ENCODE measurements at places on chromosomes 12 and 14. TPM values are rescaled to one million over a fixed set of nuclear protein-coding genes. Genes with fewer than 3 reads are reported as not detected.

The KCNJ8 gene
- polyA plus RNA-seq, result 20.6 TPM

The SUSD6 gene
- polyA plus RNA-seq, result 22.8 TPM

GRCh38 chr12:41772478-41772877 lies 372.2 kb downstream of the GXYLT1 start:
- DNase-seq, result no peak

The HOXC10 gene
- polyA plus RNA-seq, result 65.1 TPM

- no peak for DNase-seq
Observed at GRCh38 chr12:46386360-46386867, 13.8 kb upstream of the SLC38A2 start.

DNA sequence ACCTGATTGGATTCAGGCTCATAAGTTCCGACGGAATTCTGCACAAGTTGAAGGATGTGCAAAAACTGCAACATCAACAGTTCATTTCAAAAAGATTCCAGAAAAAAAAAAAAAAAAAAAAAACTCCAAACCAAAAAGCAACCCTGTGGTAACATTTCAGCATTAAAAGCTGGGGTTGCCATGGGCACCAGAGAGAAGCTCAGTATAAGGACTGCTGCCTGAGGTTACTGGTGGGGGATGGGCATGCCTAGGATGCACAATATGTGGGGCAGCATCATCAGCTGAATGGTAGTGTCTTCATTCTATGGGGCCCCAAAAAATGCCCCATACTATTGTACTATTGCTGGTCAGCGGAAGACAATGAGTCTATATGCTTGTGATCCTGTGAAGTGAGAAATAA lies 44.7 kb downstream of the MBIP start:
- no peak for DNase-seq

DNA sequence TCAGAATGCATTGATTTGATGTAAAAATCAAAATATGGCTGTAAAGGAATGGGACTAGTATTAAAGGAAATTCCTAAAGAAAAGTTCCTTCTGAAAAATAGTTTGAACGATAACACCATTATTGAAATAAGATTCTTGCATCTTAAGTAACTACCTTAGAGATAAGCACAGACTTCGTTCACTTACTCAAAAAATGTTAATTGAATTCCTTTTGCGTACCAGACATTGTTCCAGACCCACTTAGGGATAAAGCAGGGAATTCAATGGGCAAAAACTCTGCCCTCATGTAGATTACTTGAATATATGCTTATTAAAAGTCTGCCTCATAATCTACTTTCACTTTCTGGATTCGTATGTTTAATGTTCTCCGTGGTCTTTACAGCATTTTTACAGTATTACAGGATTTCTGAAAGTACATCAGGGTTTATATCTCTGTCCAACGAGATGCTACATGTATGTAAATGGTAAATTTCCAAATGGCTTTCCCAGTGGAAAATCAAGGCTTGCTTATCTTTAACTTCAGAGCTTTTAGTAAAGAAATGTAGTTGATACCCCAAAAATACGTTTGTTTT lies 213.7 kb downstream of the GXYLT1 start:
- DNase-seq, result no peak

DNA sequence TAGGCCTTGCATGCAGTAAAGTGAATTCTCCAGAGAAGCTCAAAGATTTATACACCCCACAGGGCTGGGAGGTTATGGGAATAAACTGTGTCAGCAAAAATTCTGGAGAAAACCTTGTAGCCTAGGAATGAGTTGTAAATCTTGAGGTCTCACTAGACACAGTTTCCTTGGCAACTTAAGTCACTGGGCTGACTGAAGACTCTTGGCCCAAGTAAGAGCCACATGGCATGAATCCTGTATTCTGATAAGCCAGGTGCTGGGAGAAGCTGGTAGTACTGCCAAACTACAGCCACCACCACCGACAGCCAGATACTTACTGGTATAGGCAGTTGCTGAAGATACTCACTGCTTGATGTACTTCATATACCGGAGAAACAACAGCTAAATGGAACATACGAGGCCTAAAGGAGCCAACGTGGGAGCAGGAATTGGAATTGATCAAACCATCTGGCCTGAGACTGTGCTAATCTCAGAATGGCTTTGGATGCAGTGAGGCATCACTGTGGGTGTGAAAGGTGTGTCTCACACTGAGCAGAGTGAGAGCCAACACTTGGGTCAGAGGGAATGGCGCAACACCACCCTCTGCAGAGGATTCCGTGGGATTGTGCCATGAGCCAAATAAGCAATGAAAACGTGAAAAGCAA lies 102.8 kb upstream of the TMCC3 start:
- DNase-seq, result no peak

DNA sequence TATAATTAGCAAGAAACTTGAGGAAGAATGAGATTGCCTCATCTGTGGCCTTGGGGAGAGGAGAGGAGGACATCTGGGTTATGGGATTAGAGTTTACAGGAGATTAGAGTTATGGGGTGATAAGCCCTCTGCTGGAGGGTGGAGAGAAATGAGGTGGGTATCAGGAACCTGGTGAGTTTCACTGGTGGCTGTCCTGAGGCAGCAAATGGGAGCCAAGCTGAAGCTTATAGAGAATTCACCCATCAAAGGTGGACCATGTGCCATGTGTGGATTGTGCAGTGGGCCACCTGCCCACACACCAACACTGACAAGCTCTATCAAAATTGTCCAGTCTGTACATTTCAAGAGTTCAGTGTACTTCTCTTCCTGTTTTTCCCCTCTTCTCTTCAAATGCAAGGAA lies 135.3 kb downstream of the AEBP2 start:
- DNase-seq, result no peak

The SERPINA1 gene
- 91.5 TPM for polyA plus RNA-seq

GRCh38 chr14:95953111-95953724 lies 76.6 kb downstream of the TUNAR start:
- DNase-seq, result peak; percentile 29

The TAS2R43 gene
- 0.19 TPM for polyA plus RNA-seq

- no peak for DNase-seq
Observed at GRCh38 chr12:77488041-77488620, 342.6 kb upstream of the NAV3 start.
